ENCODE measurements at places on chromosomes 1 and 21.

GRCh38 chr1:109818988-109819764 is 55.5 kb upstream of the EPS8L3 start:
- no peak for DNase-seq

GRCh38 chr1:5444396-5444795 is 547.8 kb downstream of the NPHP4 start:
- DNase-seq, result no peak

- peak; percentile 81 for DNase-seq
These were observed 5.5 kb upstream of the FOXD2 start for GRCh38 chr1:47432071-47433036.

- DNase-seq, result no peak
These were observed 10.2 kb downstream of the NMNAT2 start for GRCh38 chr1:183407961-183408360.

DNA sequence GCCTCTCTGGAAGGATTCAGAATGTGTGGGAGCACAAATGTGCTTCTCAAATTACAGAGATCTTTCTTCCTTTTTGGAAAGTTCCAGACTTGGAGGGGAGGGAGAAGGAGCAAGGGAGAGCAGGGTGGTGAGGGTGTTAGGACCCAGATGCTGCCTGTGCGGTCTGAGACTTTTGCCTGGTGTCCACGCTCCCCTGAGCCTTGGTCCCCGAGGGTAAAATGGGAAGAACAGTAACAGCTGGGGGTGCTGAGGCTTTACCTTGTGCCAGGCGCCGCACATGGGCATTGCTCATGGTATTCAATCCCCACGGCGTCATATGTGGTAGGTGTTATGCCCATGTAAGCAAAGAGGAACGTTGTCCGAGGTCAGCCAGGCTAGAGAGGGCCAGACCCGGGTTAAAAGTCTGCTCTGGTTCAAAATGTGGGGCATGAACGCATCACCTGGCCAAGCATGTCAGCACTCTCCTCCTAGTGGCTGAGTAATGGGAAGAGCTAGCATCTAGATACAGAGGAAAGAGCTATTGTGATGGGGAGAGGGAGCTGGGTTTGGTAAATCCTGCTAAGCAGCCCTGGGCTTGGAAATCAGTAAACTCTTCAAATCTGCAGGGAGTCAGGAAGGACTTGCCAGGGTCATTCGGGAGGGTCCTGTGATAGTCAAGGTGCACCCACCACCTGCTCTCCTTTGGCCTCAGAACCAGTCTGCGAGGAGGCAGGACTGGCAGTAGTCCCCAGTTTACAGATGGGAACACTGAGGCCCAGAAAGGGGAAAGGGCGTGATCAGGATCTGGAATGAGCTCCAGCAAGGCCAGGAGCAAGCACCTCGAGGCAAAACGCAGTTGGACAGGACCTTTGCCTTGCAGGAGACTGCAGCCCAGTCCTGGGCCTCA is 4.5 kb upstream of the RUNX3 start:
- DNase-seq, result no peak

DNA sequence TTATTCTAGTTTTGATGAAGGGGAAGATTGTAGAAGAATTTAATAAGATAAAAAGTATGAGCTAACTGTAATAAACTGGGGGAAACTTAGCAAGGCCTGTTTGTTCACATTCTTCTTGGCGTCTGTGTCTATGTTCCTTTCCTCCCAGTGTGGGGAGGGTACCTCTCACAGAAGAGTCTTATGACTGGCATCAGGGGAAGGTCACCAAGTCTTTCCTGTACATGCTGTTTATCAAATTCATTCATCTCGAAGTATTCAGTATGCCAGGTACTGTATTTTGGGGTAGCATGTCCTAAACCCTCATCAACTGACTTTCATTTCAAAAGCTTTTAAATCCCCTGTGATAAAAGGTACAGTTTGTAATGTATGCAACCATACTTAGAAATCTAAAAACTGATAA is 78.4 kb downstream of the HS2ST1 start:
- DNase-seq, result no peak
